ENCODE measurements at places on chromosomes 6 and 20.

GRCh38 chr6:43368259-43369160 is 937 bp downstream of the ZNF318 start:
- no peak for DNase-seq

DNA sequence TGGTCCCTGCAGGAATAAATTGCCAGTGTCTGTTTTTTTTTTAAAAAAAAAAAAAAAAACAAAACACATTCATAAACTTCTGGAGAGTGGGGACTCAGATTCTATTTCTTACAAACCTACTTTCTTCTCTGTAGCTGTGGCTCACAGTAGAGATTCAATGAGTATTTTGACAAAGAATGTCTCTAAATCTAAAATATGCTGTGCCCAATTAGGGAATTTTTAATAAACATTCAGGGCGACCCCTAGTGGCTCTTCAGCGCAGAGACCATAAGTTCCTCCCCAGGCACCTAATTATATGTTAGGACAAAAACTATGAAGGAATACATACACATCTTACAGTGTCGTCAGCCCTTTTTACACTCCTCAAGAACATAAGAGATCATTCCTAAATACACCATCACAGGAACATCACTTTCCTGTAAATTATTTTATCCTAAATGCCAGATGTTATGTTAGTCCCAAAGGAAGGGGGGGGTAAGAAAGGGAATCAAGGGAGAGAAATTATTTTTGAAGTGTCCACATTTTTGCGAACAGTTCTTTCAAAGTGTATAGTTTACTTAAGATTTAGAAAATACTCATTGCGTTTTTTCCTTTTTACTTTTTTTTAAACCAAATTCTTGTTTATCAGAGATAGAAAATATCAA is 21.8 kb upstream of the NAA20 start:
- DNase-seq: peak; percentile 71

DNA sequence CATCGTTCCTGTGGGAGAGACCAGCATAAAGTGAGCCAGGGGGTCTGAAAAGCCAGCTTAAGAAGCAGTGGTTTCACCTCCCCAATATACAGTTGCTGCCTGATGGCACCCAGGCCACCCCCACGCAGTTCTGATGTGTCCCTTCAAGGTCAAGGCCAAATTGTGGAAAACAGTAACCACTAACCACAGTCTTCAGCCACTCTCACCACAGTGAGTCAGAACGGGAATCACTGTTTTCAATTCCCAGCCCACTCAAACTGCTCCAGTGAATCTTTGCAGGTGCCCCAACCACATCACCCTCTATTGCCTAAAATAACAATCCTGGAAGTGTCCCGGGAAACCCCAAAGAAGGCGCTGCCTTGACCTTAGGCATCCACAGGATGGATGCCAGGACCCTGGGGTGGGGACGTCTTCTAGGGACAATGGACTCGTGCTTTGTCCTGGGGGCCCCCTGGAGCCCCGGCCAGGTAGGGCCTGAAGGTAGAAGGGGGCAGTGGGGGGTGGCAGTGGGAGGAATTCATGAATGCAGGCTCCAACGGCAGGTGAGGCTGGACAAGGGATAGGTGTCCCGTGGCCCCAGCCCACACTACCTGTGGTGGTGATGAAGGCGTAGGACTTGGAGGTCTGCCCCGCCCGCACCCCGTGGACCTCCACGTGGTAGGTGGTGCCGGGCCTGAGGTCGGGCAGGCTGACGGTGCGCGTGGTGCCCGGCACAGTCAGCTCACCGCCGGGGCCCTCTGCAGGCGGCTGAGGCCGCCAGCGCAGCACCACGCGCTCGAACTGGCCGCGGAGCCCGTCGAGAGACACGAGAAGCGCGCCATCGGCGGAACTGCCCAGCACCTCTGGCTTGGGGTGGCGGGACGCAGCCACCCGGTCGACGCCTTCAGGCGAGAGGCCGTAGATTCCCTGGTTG is 22.2 kb downstream of the TNXB start:
- no peak for DNase-seq

DNA sequence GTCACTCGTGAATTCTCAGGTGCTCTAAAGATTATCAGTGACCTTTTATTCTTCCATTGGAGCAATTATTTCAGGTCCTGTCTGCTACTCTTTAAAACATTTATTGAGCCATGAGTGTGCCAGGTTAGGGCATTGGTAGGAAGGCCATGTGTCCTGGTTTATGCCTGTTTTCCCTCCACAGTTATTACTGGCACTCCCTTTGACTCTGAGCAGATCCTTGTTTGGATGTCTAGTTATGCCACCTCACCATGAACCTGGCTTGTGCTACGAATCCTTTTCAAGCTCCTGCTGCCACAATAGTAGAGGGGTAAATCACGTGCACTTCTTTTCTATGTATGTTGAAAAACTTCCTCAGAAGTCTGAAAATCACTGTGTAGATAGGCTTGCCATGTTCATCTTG is 27.4 kb downstream of the CRYBG1 start:
- DNase-seq: no peak

DNA sequence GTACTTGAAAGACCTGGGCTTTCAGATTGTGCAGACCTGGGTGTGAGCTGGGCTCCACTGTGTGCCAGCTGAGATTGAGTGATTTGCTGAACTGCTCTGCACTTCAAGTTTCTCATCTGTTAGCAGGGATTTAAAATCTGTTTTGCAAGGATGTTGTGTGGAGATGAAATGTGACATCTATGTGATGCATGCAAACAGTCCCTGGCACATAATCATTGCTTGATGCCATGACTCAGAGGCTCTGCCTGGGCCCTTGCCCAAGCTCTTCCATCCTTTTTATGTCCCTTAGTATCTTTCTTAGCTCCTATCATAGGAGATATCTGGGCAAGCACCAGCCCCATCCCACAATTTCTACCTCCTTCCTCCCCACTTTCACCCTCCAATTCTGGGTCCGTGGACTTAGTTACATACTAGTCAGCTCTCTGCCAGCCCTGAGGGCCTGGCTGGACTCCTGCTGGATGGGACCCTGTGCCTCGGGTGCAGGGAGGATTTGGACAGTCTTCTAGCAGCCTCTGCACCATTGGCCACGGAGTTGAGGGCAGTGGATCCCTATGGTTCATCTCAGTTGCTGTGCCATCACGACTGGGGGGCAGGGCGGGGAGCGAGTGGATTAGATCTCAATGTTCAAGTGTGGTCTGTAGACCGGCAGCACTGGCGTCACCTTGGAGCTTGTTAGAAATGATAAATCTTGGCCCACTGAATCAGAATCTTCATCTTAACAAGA is 103.6 kb downstream of the MAP3K7 start:
- DNase-seq: no peak

- DNase-seq: no peak
Observed at GRCh38 chr6:89660981-89661380, 22.4 kb upstream of the LYRM2 start.
